ENCODE measurements at places on chromosomes 12 and 14.

GRCh38 chr12:71626098-71626497 lies 37.5 kb downstream of the ZFC3H1 start:
- DNase-seq, result no peak

DNA sequence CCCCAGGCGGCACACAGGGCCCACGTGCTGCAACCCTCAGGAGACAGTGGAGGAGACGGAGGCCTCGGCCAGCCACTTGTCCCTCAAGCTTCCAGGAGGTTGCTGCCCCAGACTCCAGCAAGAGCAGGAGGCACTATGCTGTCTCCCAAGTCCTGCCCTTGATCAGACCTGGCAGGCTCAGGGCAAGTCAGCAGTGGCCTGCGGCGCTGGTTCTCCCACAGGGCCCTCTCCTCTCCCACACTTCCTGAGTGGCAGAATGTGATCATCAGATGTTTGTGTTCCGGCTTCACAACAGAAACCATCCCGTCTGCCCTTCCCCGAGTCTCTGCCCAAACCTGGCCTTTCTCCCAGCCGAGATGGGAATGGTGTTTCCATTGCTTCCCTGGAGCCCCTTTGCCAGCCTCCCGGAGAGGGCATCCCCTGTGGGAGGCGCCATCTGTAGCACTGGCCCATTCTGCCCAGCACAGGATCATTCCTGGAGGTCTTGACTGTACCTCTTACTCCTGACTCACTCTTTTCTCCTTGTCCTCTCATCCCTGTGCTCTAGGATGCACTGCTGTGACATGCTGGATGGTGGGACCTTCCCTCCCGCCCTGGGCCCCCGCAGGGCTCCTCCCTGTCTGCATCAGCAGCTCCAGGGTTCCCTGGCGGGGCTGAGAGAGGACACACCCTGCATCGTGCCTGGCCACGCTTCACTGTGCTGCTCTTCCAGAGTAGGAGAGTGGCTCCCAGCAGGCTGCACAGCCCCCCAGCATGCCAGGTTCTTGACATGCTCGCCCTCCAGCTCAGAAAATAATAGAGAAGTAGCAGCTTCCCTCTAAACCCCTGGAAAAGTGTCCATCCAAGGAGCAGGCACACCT lies 114.7 kb upstream of the FKBP4 start:
- DNase-seq, result no peak

GRCh38 chr12:87425942-87426554 lies 603.2 kb downstream of the C12orf50 start:
- no peak for DNase-seq

DNA sequence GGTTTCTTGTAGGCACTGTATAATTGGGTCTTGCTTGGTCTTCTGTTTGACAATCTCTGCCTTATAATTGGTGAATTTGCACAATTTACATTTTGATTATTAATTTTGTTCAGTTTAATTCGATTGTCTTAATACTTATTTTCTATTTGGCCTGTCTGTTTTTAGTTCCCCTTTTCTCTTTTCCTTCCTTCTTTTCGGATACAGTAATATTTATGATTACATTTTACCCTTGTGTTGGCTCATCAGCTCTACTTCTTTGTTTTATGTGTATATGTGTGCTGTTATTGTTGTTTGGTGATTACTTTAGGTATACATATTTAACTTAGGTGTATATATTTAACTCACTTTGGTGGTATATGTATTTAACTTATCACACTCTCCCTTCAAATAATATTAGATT lies 12.8 kb upstream of the BEGAIN start:
- DNase-seq, result no peak

DNA sequence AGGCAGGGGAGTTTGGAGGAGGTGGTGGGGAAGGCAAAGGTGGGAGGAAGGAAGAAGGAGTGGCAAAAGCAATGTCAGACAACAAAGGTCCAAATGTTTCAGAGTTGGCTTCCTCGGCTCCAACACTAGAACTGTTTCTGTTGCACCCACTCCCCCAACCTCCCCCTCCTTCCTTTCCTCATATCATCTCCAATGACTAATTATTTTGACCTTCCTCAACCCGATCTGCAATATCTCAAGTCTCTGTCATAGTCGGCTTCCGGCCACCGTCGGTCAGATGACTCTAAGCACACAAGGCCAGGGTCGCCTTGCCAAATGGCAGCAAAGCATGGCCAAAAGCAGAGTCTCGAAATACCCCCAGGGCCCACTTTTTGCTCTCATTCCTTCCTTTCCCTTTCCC lies 637.0 kb upstream of the TBX3 start:
- DNase-seq, result no peak

DNA sequence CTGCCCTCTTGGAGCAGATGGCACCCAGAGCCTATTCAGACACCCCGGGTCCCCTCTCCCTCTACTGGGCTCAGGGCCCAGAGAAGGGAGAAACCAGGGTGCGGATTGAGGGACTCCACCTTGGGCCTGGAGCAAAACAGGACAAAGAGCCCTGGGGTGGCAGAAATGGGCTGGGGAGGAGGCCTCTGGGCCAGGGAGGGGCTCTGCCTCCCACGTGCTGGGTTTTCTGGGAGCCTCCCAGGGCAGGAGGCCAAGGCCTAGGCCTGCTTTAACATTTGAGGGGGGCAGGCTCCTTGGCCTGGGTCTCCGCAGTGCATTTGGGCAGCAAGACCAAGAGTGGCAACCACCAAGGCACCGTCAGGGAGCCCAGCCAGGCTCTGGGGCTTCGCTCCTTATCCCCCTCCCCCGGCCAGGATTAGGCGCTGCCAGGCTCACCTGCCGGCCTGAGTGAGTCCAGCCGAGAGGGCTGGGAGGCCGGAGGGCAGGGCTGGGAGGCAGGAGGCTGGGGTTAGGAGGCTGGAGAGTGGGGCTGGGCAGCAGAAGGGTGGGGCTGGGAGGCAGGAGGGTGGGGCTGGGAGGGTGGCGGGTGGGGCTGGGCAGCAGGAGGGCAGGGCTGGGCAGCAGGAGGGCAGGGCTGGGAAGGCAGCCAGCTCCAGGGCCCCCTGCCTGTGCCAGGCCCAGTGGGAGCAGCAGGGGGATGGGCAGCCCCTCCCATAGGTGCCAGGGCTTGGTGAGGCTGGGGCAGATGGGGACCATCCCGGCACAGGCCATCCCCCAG lies 101.8 kb upstream of the EIF5 start:
- DNase-seq, result no peak

DNA sequence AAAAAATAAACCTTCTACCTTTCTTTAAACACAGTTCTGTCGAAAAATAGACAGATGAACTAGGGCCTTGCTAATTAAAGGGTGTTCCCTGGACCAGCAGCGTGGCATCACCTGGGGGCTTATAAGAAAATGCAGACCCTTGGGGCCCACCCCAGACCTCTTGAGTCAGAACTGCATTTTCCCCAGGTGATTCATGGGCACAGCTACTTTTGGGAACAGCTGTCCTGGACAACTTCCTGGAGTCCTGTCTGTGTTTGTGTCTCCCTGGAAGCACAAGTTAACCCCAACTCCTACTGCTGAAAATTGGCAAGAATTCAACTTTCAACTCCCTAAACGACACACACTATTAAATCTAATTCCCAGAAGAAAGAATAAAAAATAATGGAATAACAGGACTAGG lies 17.8 kb downstream of the FBLN5 start:
- DNase-seq, result no peak

DNA sequence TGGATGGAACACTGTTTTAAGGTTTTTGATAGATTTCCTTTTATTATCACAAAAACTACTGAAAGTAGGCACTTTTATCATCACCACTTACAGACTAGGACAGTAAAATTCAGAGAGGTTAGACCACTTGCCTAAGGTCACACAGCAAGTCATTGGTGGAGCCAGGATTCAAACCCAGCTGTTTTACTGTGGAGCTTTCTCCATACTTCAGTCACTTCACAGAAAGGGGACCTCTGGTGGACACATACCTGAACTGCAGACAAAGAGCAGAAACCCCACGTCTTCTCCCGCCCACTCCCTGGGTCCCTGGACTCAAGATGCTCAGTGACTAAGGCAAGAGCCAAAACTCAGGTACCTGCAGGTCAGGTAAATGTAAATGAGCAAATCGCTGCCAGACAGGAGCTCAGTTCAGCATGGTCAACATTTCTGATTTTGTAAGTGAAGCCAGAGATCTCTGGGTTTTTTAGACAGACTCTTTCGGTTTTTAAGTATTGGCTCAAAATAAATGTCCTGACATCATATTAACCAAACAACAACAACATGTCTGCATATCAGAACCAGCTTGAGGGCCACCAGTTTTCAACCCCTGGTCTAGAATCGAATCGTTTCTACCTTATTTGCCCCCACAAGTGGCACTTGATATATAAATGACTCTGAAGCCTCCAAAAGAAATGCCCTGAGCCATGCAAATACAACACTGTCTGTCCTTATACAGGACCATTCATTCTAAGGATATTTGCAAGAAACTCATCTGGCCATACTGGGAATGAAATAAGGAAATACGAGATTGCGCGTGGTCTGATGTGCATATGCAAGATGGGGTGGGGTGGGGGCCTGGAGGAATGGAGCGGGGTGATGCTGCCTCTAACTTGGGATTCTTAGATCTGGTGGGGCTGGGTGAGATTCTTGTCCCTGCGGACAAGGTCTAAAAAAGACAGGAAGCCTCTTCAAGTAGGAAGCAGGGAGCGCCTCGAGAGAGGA lies 110.9 kb downstream of the KSR2 start:
- peak; percentile 54 for DNase-seq

DNA sequence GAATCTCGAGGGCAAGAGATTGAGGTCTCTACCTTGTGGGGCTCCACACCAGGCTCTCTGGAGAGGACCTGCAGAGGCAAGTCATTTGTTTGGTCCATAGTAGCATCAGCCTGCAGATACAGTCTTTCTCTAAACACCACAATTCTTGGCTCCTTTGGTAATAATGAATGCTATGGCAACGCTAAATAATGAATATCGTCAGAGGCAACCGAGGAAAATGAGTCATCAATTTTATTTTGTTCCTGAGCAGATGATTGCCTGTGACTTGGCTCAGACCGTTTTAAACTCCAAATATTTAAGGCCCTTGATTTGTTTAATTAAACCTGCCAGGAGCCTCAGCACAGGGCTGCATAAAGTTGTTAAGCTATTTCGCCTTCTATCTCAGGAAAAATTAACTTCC lies 924.1 kb upstream of the TMEM132C start:
- no peak for DNase-seq

DNA sequence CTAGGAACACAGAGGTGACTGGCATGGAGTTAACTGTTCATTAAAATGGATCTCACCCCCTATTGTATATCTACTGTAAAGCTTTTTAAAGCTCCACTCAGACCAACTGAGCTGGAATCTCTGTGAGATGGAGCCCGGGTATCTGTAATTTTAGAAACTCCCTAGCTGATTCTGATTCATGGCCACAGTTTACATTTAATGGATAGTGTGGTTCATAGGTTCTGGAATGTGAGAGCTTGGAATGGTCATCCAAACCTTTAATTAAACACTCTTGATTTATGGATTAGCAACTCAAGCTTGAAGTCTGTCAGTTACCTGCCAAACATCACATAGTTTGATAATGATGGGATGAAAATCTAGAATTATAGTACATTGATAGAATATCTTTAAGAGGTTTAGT lies 183.8 kb downstream of the SLC25A21 start:
- no peak for DNase-seq

- DNase-seq, result no peak
These were observed 19.1 kb downstream of the TMTC2 start for GRCh38 chr12:82705774-82706173.

DNA sequence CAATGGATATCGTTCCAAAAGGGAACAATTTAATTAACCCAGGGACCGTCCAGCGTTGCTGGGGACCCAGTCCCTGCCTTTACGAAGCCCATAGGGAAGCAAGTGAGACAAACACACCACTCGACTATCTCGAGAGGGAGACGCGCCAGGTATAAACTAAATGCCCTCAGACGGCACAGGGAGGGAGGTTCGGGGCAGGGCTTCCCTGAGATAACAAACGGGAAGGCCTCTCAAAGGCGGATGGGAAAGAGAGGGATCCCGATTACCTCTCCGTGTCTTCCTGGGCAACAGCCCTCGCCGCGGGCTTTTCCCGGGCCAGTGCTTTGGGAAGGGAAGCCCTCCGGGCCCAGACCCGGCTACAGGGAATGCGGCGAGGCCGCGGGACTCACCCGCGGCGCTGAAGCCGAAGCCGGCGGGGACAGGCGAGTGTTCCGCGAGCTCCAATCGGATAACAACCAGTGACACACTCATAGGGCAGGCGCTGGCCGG lies 390 bp downstream of the BRAP start:
- DNase-seq, result no peak

DNA sequence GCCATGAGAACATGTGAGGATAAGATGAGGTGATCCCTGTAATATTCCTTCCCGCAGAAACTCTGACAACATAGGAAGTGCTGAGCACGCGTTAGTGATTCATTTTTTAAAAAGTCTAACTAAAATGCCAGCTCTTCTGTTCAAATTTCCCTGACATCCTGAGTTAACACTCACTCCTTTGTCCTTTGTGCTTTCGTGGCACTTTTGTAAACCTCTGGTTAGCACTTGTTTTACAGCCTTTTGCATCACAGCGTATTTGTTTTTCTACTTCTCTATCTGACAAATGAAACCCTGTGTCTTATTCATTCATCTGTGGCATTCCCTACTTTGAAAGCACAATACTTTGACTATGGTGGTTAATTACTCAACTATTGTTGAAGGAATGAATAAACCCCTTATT lies 313.6 kb downstream of the NUAK1 start:
- DNase-seq, result no peak

DNA sequence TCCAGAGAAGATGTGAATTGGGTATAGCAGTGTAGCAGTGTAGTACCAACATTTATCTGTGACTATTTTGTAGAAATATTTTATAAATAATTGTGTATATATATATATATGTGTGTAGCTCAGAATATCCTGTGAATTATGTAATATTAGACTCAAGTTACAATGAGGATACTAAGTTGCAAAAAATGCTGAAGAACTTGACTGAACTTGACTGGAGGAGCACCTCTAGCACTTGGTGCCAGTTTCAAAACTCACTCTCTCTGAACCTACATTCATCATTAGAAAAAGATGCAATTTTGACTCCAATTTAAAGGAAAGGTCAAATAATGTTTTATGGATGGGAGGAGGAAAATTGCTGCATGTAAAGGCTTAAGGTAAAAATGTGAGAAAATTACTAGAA lies 285.7 kb upstream of the LMO3 start:
- DNase-seq, result no peak

GRCh38 chr14:76846331-76847047 lies 20.3 kb downstream of the LRRC74A start:
- DNase-seq, result no peak

DNA sequence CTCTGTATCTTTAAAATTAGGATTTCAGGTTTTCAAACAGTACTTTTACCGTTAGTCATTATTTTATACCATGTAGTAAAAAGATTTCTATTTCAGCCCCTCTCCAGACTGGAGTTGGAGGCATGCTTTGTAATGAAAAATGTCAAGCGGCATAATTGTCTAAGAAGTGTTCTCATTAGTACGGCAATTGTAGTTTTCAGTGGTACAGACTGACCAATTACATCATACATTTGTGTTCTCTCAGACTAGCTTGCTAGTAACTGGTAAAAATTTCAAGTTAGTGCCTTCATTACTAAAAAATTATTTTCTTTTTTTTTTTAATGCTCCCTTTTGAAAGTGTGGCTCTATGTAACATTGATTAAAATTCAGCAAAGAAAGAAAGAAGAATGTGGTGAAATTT lies 4.5 kb downstream of the USP30 start:
- DNase-seq, result no peak

GRCh38 chr12:124745891-124746570 lies 117.6 kb downstream of the SCARB1 start:
- DNase-seq, result no peak

Data from activated T-cell treated with anti-CD3 and anti-CD28 coated beads, Interleukin-2, amount 50 U/mL, for 24 hours (primary cell).